ENCODE measurements at places on chromosomes 5 and 9.

DNA sequence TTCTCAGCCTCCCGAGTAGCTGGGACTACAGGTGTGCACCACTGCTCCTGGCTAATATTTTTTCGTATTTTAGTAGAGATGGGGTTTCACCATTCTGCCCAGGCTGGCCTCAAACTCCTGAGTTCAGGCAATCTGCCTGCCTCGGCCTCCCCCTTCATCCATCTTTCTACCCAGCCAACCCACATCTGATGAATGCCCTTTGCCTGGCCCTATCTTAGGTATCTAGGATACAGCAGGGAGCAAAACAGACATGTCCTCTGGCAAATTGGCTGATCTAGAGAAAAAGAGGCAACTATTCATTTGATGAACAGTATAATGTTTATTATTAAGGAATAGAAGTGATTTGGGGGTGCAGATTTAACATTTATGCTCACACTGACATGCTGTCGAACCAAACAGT, 123.0 kb downstream of the TRIO start:
- no peak for DNase-seq

- no peak for DNase-seq
These were observed 119.7 kb upstream of the ELL2 start for GRCh38 chr5:96081276-96081858.

GRCh38 chr9:76613974-76614373, 150.3 kb upstream of the PCA3 start:
- DNase-seq: no peak

- DNase-seq: no peak
These were observed 51.0 kb upstream of the BRINP1 start for GRCh38 chr9:119420231-119420630.

DNA sequence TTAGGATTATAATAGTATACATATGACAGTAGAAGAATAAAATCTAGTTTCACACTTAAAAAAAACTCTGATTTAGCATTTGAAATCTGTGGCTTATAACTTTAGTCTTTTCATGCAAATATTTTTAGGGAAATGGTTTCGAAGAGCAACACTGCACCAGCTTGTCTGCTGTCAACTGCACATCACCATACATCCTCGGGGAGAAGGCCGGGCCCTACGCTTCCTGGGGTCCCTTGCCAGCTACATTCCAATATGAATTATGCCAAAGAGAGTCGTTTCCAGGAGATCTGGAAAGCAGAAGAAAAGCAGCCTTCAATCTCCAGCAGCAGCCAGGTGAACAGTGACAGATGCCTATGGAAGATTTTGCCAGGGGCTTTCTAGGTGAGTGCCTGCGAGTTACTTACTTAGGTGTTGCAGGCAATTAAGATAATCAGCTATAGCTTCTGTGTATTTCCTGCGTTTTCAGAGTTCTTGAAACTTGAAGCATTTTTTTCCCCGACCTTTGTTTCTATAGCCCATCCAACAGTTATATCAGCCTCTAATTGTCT, 166.8 kb downstream of the TRPM3 start:
- DNase-seq: no peak

DNA sequence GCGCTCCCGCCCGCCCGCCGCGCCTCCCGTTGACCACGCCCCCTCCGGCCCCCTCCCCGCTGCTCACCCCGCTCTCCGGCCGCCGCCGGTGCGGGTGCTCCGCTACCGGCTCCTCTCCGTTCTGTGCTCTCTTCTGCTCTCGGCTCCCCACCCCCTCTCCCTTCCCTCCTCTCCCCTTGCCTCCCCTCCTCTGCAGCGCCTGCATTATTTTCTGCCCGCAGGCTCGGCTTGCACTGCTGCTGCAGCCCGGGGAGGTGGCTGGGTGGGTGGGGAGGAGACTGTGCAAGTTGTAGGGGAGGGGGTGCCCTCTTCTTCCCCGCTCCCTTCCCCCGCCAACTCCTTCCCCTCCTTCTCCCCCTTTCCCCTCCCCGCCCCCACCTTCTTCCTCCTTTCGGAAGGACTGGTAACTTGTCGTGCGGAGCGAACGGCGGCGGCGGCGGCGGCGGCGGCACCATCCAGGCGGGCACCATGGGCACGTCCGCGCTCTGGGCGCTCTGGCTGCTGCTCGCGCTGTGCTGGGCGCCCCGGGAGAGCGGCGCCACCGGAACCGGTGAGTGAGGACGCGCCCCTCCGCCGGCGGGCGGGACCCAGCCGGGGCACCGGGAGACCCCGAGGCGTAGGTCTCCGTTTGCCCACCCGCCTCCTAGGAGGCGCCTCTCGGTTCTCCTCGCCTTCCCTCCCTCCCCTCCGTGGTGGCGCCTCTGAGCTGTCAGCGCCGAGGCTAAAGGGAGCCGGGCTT, at the start of gene VLDLR:
TSS of gene VLDLR (plus strand) at position 66 of the 739 bp plus-strand sequence. CDS start at position 469, 403 bp downstream.
- peak; percentile 81 for DNase-seq

- DNase-seq: no peak
These were observed 641.0 kb downstream of the DNAH5 start for GRCh38 chr5:13303445-13303844.

DNA sequence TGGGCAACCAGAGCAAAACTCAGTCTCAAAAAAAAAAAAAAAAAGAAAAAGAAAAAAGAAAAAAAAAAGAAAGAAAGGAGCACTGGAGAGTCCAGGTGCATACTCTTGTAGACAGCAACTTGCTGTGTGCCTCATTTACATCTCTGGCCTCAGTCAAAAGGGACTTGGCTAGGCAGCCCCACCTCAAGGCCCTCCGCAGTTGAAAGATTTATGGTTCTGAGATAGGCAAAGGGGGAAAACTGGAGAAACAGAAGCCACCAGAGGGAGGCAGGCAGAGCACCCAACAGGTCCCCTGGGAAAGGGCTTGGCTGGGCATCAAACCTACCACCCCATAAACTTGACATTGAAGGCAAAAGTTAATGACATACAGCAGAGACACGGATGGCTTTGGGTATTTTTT, 6.1 kb downstream of the ORM2 start:
- DNase-seq: no peak

GRCh38 chr5:89613222-89613956, 730.4 kb upstream of the MEF2C start:
- DNase-seq: peak; percentile 15

GRCh38 chr5:14062178-14062577, 81.0 kb upstream of the TRIO start:
- peak; percentile 60 for DNase-seq

DNA sequence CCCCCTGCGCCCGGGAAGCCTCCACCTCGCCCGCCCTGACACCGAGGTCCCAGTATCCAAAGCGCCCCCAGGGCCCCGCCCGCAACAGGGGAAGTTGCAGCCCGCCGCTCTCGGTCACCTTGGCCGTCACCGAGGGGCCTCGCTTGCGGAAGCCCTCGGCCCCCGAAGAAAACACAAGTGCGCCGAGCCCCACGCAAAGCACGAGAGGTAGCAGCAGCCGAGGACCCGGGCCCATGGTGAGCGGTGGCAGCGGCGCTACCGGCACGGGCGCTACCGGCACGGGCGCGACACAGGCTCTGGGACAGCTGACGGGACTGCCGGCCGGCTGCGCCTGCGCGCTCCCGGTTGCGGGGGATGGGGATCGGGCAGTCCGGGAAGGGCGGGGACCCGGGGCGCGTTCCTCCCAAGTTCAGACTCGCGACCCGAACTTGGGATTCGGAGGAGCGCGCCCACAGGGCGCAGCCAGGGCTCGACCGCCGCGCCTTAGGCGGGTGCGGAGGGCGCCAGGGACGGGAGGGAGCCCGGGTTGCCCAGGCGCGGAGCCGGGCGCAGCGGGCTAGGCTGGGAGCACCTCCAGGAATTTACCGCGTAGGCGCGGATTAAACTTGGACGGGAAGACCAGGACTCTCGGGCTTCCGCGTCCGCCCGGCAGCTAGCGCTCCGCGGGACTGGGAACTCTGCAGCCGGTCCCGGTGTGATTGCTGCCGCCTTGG, at the start of gene PPIC:
TSS of gene PPIC (minus strand) at position 335 of the 713 bp plus-strand sequence. CDS start at position 235, 100 bp downstream.
- peak; percentile 98 for DNase-seq

DNA sequence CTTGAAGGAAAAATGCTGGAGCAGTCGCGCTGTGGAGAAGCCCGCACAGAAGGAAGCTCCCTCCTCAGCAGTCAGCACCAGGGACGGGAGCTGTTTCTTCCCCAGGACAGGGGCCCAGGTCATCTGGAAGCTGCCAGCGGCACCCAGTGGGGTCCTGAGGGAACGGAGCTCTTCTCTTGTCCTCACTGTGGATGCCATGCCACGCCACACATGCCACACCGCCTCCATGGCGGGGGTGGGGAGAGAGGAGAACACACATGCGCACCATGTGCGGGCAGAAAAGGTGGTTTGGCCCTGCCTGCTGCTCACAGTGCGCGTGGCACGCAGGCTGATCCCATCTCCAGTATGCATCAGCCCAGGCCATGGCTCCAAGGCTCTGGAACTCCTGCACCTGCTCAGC, 41.7 kb upstream of the ZNF354B start:
- no peak for DNase-seq

DNA sequence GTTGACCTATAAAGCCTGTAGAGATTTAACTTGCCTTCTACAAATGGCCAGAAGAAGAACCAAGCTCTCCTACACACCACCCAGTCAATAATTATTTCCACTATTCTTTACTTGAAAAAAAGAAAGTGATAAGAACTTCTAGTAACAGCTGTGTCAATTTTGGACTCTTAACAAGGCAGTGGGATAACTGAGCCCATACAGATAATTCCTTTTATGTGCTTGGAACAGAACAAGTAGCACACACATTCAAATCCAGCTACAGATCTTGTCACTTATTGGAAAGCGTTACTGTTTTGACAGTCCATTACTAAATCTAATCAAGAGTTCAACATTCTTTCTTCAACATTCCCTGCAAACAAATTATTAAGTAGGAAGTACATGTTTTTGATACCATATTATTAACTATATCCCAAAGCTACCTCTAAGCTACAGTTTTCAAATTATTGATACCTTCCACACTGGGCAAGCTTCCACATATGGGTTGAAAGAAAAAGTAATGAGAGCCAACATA, 6.3 kb downstream of the PTGER4 start:
- no peak for DNase-seq

GRCh38 chr5:15020736-15021135, 149.2 kb upstream of the ANKH start:
- DNase-seq: no peak

DNA sequence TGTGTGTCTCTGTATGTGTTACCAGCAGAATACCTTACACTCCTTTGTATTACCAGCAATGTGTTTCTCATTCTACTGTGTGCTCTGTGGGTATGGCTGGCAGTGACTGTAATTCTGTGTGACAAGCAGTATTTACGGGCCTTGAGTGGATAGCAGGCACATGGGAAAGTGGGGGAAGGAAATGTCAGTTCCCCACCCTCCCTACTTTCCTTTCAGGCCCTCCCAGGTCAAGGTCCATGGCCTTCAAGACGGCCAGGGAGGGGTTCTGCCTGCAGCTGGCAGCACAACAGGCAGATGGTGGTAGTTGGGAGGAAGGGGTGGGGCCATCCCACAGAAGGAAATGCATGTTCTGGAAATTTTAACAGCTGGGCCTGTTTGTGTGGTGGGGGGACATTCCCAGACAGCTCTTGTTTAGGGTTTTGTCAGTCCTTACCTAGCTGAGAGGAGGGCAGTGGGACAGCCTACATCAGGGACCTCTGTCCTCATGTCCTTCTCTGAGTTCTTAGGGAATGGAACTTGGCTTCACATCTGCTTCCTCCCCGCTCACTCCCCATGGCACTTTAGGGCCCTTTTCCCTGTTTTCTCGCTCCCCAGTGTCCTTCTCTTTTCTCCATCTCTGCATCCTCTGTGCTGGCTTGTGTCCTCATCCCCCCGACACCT, 14.6 kb upstream of the TNIP1 start:
- DNase-seq: no peak

GRCh38 chr5:5483880-5484598, 61.6 kb downstream of the ICE1 start:
- DNase-seq: no peak

GRCh38 chr5:32534041-32534440, 51.3 kb upstream of the SUB1 start:
- no peak for DNase-seq

Measured in osteoblast (primary cell).